Ascending aorta (tissue), 2 donors: ENCODE measurements at places on chromosomes 13 and 19. TPM values are rescaled to one million over a fixed set of nuclear protein-coding genes. Genes with fewer than 3 reads are reported as not detected.

- peaks cover 19% of the 10 kb centered on the region for H3K36me3 ChIP-seq
- H3K27me3 ChIP-seq: no peaks in the 10 kb centered on the region
- DNase-seq: no peak
- H3K27ac ChIP-seq: no peak overlapping the region
- no peaks in the 10 kb centered on the region for H3K4me1 ChIP-seq
- H3K4me3 ChIP-seq: no peak overlapping the region
Measured at GRCh38 chr19:52231154-52231910, 38.1 kb upstream of the ZNF766 start.

DNA sequence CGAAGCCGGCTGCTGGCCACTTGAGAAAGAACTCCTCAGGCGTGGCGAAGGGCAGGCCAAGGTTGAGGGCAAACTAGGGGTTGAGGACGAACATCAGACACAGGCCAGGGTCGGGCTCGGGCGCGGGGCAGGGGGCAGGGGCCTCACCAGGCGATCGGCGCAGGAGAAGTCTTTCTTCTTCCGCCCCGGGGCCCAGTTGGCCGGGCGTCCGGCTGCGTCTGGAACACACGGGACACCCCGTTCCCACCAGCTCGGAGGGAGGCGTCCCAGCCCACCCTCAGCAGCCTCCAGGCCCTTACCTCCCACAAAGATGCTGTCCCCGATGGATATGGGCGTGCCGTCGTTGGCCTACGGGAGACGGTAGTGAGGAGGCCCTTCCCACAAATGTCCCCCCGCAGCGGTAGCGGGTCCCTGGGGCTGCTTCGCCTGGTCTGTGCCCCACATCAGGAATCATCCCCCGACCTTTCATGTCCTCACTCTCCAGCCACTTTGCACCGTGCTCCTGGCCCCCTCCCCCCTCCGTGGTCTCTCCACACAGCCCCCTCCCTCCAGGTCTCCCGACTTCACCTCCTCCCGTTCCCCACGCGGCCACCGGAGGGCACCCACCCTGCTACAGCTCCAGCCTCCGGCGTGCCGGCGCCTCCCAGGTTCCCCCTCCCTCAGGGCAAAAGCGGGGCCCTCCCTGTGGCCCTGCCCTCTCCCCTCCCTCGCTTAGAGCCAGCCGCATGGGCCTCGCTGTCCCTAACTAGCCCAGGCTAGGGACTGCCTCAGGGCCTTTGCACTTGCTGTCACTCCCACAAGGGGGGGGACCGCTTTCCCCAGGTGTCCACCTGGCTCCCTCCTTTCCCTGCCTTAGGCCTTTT lies 4.8 kb downstream of the PNKP start:
- H3K4me3 ChIP-seq: no peak overlapping the region
- no peak for DNase-seq
- H3K4me1 ChIP-seq: peaks cover 19% of the 10 kb centered on the region
- H3K27ac ChIP-seq: no peak overlapping the region
- H3K36me3 ChIP-seq: peaks cover 62% of the 10 kb centered on the region

Gene ZNF284
- total RNA-seq: 0.21 TPM

DNA sequence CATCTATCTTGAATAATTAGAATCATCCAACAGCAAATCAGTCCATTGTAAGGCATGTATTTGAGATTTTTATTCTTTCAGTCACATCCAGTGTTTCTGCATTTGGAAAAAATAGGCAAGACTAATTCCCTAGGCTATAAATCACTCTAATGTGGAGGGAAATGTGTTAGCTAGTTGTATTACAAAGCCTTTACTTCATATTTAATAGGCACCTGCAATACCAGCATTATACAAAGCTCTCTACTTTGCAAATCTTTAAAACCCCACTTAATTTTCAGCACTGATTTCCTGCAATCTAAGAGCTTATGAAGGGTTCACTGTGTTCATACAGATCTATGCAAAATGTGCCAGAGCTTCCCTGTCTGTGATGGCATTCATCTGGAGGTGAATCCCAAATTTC lies 12.3 kb downstream of the PCDH9 start:
- no peak for DNase-seq
- no peaks in the 10 kb centered on the region for H3K4me1 ChIP-seq
- no peak overlapping the region for H3K4me3 ChIP-seq
- no peak overlapping the region for H3K27ac ChIP-seq
- no peaks in the 10 kb centered on the region for H3K36me3 ChIP-seq
- H3K27me3 ChIP-seq: no peaks in the 10 kb centered on the region

DNA sequence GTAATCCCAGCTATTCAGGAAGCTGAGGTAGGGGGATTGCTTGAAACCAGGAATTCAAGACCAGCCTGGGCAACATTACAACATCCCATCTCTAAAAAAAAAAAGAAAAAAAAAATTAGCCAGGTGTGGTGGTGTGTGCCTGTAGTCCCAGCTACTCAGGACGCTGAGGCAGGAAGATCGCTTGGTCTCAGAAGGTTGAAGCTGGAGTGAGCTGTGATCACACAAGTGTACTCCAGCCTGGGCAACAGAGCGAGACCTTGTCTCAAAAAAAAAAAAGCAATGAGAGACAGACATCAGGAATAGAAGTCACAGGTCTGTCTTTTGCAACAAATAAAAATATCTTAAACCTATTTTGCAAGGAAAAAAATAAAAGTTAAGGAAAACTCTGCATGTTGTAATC lies 23.3 kb downstream of the TMEM38A start:
- DNase-seq: no peak
- peaks cover 16% of the 10 kb centered on the region for H3K36me3 ChIP-seq
- peaks cover 3% of the 10 kb centered on the region for H3K4me1 ChIP-seq
- H3K4me3 ChIP-seq: no peak overlapping the region
- H3K27ac ChIP-seq: no peak overlapping the region
- no peaks in the 10 kb centered on the region for H3K27me3 ChIP-seq

Gene PRSS57
- not detected for total RNA-seq

Gene HNRNPM
- 198 TPM for total RNA-seq

DNA sequence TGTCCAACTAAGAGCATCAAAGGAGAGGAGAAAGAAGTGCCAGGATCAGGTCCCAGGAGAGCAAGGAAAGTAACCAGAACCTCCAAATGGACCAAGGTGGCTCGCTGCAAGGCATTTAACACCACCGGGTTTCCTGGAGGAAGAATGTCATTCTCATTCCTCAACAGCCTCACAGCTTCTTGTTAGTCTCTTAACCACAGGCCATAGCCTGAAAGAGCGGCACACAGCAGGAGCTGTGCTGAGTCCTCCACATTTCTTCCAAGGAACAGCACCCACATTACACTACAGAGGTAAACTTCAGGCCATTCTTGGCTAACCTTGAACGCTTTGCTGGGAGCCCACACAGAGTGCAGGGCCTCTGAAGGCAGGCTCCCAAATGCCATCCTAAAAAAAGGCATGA lies 23.6 kb downstream of the DOCK9 start:
- H3K4me1 ChIP-seq: no peaks in the 10 kb centered on the region
- H3K4me3 ChIP-seq: no peak overlapping the region
- no peak for DNase-seq
- H3K27me3 ChIP-seq: no peaks in the 10 kb centered on the region

Gene SLC6A16
- total RNA-seq: 0.85 TPM

Gene ZNF573
- 2.2 TPM for total RNA-seq

Gene CAPN12
- not detected for total RNA-seq
